Posterior vena cava (tissue), 2 donors: ENCODE measurements at places on chromosomes 5 and 9.

DNA sequence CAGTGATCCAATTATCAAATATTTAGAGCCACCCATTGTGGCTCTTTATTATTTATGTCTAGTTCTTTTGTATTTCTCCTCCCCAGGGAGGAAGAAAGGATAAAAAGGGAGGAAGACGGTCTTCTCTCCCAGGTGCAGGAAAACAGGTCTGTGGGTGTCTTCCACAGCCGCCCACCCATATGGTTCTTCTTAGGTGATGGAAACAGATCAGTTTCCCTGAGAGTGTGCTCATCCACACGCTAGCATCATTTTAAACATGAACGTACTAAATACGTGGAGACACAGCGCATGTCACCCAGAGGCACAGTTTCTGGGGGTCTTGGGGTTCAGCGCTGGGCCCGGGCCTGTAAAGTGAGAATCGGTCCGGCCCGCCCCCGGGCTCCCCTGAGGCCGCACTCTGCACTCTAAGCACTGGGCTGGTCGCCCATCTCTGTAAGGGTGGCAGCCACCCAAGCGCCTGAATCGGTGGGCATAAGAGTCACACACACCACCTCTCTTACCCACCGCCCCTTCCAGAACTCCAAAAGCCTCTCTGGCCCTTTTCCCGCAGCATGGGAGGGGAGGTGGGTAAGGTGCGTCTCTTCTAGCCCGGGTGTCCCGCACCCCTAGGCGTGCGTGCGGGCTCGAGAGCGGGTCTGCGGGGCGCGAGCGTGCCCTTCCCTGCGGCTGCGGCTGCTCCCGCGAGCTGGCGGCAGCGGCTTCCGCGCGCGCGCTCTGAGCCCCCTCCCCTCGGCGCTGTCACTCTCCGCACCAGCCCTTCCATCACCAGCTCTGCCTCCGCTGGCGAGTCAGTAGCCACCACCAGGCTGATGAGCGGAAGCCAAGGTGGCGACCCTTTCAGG is 1.3 kb downstream of the PTCH1 start:
- no peak for DNase-seq

DNA sequence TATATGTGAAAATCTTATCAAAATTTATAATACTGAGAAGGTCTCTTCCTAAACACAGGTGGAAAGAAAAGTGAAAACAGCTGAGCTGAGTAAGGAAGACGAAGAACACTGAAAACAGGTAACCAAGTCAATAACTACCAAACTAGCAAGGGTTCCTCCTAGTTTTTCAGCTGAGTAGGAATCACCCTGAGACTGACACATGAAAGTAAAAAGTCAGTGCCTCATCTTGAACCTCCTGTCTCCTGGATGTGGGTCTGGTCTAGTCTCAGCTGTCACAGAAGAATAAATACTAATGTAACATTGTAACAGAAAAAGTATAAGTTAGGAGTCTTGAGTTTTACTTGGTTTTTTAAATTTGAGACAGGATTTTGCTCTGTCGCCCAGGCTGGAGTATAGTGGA is 121.0 kb downstream of the MEF2C start:
- DNase-seq = no peak

DNA sequence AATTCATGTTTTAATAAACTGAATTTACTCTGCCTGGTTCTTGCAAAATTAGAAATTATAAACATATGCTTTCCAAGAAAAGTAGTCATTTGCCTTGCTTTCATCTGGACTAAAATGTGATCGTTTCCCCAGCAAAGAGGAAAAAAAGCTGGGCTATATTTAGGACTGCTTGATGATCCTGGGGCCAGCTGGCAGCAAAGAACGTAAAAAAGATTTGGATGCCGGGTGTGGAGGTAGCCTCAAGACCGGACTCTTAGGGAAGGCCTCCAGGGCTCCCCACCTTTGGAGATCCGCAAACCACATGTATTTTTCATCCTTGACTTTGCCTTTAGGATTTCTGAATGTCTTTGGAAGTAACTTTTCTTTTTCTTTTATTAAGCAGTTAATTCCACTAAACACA is 156.1 kb upstream of the SEMA6A start:
- DNase-seq = no peak

DNA sequence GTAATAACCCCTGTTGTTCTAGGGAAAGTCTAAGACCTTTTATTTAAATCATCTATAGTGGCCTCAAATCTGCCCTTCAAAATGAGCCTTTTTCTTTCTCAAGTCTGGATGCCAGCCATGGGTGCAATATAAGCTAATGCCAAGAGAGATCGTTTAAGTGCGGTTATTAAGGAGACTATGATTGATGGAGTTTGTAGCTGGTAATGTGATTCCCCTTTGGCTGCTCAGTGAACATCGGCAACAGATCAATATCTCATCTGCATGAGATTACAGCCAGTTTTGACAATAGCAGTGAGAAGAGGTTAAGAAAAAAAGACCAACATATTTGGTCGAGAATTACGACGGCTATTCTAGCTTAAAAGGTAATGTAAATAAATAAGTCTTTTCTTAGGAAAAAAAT is 1049.4 kb upstream of the NUDT12 start:
- no peak for DNase-seq

DNA sequence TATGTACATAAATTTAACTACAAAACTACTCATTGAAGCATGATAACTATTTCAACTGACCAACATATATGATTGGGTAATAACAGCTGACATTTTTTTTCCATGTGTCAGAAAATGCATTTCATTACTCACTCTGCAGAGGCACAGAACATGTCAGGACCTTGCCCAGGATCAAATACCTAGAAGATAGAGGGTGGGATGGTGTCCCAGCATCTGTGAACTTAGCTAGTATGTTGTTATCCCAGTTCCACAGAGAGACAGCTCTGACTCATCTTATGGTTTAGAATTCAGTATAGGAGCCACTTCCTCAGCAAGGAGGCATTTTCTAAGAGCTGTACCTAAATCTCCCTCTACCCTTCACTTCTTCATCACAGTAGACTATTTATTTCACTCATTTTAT is 1198.6 kb upstream of the ACO1 start:
- DNase-seq = no peak
